Neural progenitor cell (in vitro differentiated cells): ENCODE measurements at places on chromosomes 3 and 15. TPM values are rescaled to one million over a fixed set of nuclear protein-coding genes. Genes with fewer than 3 reads are reported as not detected.

The SAXO2 gene
- total RNA-seq, result 0.06 and 1.4 TPM in 2 replicates

GRCh38 chr3:150527464-150528255 is 18.6 kb downstream of the SERP1 start:
- no peak for DNase-seq

The OSTN gene
- total RNA-seq, result 0.28 and 1.2 TPM in 2 replicates

DNA sequence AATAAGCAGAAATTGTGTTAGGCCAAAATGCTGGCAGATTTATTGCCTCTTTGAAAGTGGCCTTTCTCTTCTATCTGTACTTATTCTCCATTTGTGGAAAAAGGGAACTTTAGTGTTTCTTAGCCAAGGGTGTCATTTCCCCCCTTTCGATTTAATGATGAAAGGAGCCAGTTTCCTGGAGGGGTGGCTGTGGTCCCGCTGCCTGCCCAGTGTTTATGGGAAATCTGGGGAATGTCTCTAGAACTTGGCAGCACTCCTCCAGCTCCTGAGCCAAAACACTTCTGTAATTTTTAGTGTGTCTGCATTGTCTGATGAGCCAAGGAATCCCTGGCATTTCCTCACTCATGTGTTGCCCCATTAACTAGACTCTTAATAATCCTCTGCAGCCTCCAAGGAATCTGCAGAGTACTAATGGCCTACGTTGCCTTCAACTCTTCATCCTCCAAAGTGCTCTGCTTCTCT is 448.8 kb downstream of the GRM7 start:
- no peak for DNase-seq

The GLDN gene
- total RNA-seq, result 2.4 and 5.3 TPM in 2 replicates

DNA sequence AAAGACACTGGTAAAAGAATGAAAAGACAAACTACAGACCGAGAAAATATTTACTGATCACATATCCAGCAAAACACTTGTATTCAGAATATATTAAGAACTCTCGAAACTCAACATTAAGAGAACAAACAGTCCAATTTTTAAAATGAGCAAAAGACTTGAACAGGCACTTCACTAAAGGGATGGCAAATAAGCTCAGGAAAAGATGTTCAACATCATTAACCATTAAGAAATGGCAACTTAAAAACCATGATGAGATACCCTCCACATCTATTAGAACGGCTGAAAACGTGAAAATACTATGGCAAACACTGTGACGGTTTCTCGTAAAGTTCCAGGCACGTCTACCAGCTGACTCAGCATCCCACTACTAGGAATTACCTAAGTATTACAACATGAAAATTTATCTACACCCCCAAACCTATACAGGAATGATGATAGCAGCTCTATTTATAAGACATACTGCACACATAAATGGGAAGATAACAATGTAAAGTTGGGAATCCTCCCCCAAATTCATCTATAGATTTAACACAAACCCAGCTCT is 86.1 kb upstream of the PROK2 start:
- no peak for DNase-seq

DNA sequence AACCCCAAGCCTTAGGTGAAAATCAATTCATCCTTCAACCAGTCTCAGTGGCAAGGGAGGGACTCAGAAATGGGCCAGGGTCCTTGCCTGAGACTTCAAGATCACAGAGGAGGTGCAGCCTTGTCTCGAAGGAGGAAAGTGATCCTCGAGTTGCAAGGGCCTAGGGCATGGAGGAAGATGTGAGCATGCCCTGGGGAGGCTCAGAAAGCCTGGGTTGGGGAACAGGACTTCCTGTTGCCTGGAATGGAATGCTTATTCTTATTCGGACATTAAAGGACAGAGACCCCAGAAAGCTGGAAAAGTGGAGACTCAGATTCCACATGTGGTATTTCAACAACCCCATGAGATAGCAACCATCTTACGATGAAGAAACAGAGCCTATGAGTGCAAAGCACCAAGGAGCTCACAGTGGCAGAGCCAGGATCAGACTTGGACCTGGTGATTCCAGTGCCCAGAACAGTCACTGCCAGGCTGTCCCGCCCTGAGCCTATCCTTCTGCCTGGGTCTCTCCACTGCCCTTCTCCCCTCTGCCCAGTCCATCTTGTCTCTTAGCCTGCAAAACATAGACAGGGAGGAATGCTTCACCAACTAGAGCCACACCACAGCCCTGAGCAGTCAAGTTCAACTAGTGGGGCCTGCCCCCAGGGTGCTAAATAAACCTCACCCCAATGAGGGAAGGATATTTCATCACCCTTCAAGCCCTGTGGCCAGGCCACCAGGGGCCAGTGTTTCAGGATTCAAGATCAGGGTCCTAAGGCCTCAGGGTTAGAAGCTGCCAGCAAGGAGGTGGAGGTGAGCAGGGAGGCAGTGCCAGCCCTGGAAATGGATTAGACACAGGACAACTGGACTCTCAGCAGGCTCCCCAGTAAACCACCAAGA is 21.9 kb downstream of the DAPK2 start:
- DNase-seq, result no peak
